Hindlimb muscle (tissue), 1 donor: ENCODE measurements at places on chromosomes 1 and 21. TPM values are rescaled to one million over a fixed set of nuclear protein-coding genes. Genes with fewer than 3 reads are reported as not detected.

DNA sequence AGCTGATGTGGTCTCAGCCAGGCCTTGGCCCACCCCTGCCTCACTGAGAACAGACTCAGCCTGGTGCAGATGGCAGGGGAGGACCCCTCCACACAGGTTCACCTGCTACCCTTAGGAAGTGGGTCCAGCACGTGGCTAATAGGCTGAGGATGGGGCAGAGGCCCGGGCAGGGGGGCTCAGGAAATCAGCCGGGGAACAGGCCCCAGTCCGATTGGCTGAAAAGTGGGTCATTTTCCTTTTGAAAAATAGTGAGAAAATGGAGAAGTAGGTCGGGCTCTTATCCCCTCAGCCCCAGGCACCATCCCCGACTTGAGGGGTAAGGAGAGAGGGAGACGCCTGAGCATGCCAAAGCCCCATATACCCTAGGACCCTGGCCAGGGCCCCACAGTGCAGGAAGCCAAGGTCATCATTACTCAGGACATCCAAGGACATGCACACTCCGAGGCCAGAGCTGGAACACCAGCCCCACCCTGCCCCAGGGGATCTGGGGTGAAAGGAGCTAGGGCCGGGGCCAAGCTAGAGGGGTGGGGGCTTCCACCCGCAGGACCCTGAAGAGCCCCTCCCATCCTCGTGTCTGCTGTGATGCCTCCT, 11.0 kb downstream of the DLGAP3 start:
- DNase-seq: no peak

GRCh38 chr1:226973371-226973897, 33.3 kb downstream of the COQ8A start:
- no peak for DNase-seq

- no peak for DNase-seq
Observed at GRCh38 chr1:50047916-50048694, 24.4 kb upstream of the AGBL4 start.

GRCh38 chr1:182083851-182084486, 22.5 kb upstream of the ZNF648 start:
- no peak for DNase-seq

GRCh38 chr1:191889623-191890003, 268.6 kb upstream of the RGS18 start:
- DNase-seq: no peak

- no peak for DNase-seq
Observed at GRCh38 chr1:155900161-155900560, 11.0 kb downstream of the RIT1 start.

- DNase-seq: no peak
Observed at GRCh38 chr1:46675549-46676314, 4.1 kb downstream of the TEX38 start.

GRCh38 chr1:247557926-247558674, 9.2 kb downstream of the GCSAML start:
- no peak for DNase-seq

DNA sequence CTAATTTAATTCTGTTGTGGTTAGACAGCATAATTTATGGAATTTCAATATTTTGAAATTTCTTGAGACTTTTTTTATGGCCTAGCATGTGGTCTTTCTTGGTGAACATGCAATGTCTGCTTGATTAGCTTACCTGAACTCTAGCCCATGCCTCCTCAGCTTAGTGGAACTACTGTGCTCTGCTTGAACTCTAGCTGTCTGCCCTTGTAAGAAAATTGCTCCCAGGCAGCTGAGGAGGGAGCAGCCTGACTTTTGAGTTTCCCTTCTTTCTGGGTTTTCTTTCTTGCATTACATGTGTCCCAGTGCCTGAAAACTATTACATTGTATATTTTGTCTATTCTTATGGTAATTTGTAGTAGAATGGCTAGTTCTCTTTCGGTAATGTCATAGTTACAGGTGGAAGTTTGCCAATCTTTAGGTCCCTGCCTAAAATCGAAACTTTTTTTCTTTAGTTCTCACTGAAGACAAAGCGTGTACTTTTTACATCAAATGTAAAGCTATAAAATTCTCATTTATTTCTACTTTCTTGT, 105.3 kb downstream of the MAST2 start:
- no peak for DNase-seq

GRCh38 chr1:53769780-53770179, 30.8 kb upstream of the GLIS1 start:
- DNase-seq: no peak

GRHL3 gene
- 0.68 TPM for polyA plus RNA-seq
